ENCODE measurements at places on chromosomes 12 and 14.

- DNase-seq, result no peak
Observed at GRCh38 chr14:82731526-82731925, 1197.9 kb upstream of the SEL1L start.

- no peak for DNase-seq
Observed at GRCh38 chr14:95421741-95422140, 94.7 kb downstream of the SYNE3 start.

GRCh38 chr12:127170226-127171180 is 1096.5 kb upstream of the TMEM132C start:
- DNase-seq, result no peak

- DNase-seq, result no peak
Observed at GRCh38 chr14:81766321-81766915, 232.8 kb upstream of the SEL1L start.

DNA sequence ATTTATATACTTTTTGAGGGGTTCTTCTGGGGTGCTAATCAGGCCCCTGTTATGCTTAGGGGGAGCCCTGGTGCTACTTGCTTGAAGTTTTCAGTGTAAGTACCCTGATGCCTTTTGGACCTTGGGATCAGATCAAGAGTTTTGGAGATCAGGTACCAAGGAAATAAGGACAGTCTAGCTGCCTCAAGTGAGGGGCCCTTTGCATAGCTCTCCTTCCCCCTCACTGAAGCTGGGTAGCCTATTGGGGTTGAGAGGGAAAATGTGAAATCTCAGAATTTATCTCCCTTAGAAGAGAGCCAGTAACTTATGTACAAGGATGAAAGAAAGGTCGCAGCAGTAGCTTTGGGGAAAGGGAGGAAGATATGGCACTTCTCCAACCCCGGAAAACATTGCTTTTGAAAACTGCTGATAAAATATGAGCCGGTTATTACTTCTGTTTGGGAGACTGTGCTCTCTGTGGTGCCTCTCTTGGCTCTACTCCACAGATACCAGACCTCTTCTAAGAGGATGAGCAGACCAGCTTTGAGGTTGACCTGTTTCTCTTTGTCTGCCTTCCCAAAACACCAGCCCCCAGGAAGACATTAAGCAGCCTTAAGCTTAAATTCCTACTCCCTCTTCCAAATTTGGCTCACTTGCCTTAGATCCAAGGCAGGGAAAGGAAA is 8.8 kb upstream of the AMHR2 start:
- DNase-seq, result no peak

GRCh38 chr14:91413547-91414474 is 3.8 kb downstream of the CCDC88C start:
- DNase-seq, result no peak

DNA sequence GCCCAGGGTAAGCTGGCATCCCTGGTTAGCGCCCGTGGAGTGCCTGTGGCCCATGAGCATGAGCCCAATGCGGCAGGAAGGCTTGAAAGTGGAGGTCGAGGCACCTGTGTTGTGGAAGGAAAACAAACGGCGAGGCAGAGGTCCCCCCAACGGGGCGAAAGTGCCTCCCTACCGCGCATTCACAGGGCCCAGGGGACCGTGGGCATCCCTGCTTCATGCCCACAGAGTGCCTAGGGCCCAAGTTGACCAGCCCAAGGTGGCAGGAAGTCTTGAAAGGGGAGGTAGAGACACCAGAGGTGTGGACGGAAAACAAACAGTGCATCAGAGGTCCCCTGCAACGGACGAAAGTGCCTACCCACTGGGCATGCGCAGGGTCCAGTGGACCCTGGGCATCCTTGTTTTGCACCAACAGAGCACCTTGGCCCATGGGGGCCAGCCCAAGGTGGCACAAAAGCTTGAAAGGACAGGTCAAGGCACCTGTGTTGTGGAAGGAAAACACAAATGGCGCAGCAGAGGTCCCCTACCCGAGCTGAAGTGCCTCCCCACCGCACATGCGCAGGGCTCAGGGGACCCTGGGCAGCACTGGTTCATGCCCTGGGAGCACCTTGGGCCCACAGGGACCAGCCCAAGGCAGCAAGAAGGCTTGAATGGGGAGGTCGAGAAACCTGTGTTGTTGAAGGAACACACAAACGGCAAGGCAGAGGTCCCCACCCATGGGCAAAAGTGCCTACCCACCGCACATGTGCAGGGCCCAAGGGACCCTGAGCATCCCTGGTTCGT is 377.5 kb downstream of the ALG10 start:
- DNase-seq, result no peak

DNA sequence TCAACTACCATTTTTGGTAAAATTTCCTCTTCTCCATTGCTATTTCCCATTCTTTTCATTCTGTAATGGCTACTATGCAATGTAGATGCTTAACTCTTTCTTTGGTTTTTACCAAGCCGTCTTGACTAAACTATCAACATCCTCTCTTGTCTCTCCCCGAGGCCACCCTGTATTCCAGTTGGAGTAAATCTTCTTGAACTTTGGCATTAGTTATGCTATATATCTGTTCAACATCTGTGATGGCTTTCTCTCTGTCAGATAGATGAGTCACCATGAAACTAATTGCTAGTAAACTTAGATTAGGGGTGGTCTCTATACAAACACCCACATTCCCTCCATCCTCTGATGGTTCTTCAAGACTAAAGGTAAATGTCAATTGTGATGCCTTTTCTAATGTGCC is 63.4 kb downstream of the LMO3 start:
- DNase-seq, result no peak

DNA sequence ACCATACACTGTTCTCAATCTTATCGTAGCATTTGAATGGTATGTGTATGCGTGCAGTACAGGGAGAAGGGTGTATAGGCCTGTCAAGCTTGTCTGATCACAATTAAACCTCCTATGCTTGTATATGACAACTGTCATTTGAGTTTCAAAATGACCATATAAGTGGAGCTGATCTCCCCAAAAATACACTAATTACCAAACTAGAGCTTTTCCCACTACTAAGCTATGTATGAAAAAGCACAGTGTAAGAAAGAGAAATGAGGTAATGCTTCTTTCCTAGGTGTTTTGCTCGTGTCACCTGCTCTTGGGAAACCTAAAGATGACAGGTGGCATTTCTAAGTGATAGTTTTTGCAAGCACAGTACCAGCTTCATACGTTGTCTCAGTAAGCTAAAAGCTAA is 1.1 kb upstream of the STK38L start:
- no peak for DNase-seq

DNA sequence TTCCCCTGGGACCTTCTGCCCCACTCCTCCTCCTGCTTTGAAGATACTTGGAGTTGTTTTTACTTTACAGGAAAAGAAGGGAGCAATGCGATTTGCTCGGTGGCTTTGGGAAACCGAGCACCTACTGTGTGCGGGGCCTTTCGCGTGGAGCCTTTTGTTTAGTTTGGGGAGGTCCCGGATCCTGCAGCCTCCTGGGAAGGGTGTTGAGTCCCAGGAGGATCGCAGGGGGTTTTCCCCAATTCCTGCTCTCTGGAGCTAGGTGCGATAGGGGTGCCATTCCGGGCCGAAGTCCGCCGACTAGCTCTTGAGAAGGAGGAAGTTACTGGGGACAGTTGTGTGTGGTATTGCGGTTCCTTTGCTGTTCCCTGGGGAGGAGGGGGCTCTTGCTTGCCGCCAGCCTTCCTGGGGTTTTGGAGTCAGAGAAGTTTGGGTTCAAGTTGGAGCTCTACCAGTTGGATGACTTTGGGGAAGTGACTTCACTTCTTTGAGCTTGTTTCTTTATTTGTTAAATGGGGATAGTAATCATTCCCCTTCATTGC is 1.1 kb downstream of the BRI3BP start:
- no peak for DNase-seq

DNA sequence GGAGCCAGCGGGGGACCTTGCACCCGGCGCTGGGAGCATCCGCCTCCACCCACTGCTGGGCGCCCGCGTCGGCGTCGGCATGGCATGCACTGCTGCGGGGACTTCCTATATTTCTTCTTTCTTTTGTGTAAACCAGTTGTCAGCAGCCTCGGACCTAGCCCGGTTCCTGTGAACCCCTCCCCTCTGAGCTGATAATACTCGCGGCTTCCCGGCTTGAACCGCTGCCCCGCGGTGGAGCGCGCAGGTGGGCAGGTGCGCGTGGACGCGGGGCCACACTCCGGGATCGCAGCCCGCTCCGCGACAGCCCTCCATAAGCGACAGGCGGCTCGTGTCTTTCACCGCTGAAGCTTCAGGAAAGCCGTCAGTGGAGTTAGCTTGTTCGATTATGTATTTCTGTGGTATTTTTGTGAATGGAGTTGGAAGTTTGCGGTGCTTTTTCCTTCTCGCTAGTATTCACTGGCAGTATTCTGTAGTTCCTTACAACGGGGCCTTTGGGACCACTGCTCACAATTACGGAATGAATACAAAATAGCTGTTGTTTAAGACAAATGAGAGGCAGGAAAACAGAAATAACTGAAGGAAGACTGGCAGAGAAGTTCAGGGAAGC is 870 bp downstream of the BMAL2 start:
- DNase-seq, result no peak

GRCh38 chr12:112892856-112893255 is 13.9 kb upstream of the OAS1 start:
- DNase-seq, result no peak

DNA sequence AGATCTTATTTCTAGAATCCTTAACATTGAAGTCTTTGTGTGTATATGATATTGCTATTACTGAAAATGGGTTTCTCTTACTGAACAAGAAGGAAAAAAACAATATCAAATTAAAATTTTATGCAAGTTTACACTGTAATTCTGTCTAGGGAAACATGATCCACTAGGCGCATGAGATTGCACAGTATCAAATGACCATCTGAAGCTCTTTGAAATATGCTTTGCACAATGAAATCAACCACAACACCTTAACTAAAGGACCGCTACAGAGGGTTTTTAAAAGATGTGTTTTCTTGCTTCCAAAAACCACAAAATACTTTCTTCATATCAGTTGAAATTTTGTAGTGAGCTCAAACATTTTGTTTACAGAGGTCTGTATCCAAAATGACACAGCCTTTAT is 15.1 kb upstream of the KERA start:
- no peak for DNase-seq

- DNase-seq, result no peak
Observed at GRCh38 chr14:35386673-35387125, 17.9 kb downstream of the NFKBIA start.

GRCh38 chr12:53712059-53712643 is 15.1 kb downstream of the CALCOCO1 start:
- no peak for DNase-seq

GRCh38 chr12:23566133-23566532 is 383.3 kb downstream of the SOX5 start:
- no peak for DNase-seq

DNA sequence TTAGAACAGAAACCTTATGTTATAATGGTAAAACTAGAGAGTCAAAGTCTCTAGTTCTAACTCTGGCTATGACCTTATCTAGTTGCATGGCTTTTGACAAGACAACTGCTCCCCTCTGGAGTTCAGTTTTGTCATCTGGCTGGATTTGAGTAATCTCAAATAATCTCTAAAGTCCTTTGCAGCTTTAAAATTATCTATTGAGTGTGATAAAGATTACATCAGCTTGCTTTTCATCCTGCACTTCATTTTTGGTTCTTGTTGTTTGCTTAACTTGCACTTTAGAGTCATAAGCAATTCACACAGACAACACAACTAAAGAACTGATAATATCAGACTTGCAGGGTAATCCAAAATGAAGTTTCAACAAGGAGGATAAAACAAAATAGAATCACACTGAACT is 2.3 kb downstream of the AKAP5 start:
- DNase-seq, result no peak

- DNase-seq, result no peak
Observed at GRCh38 chr14:42163136-42163535, 556.5 kb downstream of the LRFN5 start.

DNA sequence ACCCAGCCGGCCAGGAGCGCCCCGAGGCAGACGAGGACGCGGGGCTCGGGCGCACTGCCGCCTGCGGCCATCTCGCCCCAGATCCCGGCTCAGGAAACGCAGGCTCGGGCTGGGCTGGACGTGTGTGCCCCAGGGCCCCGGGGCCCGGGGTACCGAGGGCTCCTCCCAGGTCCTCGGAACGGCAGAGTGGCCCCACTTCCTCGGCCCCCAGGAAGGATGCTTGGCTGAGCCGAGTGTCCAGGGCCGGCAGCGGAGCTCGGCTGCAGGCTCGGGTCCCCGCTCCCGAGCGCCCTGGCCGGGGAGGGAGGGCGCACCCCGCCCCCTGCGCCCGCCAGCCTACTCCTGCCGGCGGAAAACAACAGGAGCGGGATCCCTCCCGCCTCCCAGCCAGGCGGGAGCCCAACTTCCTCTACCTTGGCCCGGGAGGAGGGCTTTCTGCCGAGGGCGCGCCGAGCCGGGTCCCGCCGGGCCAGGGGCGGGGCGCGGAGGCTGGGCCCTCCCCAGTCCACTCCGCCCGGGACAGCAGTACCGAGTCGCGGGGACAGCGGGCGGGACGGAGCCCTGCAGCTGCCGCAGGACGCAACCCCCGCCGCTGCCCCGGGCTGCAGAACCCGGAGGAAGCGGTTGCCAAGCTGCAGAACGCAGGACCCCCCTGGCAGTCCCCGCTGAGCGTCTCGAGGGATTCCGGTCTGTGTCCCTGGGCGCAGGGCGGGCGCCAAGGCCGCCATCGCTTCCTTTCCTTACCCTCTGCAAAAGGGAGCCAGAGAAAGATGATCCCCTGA is at the start of gene VSIG10:
Gene VSIG10, minus strand, starts transcription at position 411 of the 782 bp plus-strand sequence. Its CDS starts 340 bp downstream, at position 71.
- peak; percentile 38 for DNase-seq

GRCh38 chr14:90797451-90797850 is 18.8 kb downstream of the TTC7B start:
- no peak for DNase-seq

GRCh38 chr14:67819563-67820421 is at the start of gene RAD51B:
TSS of gene RAD51B (plus strand) at chr14:67819779.
- peak; percentile 83 for DNase-seq

GRCh38 chr12:41719214-41719613 is 425.5 kb downstream of the GXYLT1 start:
- DNase-seq, result no peak

DNA sequence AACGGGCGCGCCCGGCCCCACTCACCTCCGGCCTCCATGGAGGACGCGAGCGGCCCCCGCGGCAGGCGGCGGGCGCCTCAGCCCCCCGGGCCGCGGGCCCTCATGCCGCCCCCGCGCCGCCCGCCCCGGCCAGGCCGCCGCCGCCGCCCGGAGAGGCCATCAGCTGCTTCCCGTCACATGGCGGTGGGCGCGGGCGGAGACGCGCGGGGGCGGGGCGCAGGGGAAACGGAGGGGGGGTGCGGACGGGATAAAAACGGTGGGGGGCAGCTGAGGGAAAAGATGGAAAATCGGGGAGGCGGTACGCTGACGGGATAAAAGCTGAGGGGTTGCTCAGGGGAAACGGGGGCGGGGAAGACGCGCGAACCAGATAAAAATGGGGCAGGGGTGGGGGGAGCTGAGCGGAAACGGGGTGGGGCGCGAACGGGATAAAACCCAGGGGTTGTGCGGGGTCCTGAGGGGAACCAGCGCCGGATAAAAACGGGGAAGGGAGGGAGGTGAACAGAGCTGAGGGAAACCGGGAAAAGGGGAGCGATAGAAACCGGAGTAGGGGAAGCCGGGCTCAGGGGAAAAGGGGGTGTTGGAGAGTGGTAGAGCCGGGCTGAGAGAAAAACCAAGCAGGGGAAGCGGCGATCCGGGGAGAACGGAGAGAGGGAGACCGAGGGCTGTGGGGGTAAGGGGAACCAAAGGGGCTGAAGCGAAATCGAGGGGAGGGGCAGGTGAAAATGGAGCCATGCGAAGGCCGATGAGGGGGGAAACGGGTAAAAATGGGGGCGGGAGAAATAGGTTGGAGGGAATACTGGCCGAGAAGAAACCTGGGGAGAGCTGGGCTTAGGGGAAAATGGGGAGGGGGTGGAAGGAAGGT is at the start of gene WSB2:
Gene WSB2, minus strand, starts transcription at position 169 of the 862 bp plus-strand sequence. Its CDS starts 131 bp downstream, at position 38.
- peak; percentile 79 for DNase-seq

Measured in putamen (tissue), 1 donor.